ENCODE measurements at places on chromosomes 2 and 18.

- no peak for DNase-seq
These were observed 207.2 kb downstream of the RND3 start for GRCh38 chr2:150280231-150280630.

DNA sequence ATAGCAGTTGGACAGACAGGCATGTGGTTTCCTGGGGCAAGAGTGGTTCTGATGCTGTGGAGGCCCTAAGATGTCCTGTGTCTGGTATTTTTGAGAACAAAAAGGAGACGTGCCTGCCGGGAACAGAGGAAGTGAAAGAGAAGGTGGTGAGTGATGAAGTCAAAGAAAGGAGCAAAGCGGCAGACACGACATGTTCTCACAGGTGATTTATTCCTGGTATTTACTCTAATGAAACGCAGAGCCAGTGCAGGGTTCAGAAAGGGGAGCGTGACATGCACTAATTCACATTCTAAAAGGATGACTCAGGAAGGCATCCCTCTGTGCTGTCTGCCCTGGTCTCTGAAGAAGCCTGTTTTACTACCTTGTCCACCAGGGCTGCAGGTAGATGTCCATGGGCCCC is 211.0 kb downstream of the KCNE4 start:
- DNase-seq = peak; percentile 68

DNA sequence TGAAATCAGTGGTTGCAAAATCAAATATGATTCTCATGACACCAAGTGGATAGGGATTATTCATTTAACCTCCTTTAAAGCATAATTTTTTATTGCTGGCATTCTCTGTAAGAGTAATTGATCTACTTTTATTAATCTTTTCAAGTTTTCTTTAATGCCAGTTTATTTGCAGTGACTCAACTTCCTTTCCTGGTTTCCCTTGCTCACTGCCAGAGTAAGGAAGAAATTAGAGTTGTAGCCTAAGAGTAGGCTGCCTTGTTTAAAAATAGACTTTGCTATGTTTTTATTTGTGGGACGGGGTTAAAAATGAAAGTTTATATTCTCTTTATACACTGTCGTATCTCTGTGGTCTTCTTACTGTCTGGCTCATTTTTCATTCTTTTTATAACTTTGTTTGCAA is 148.6 kb downstream of the WDR7 start:
- no peak for DNase-seq

- peak; percentile 79 for DNase-seq
These were observed 106.4 kb downstream of the POLE4 start for GRCh38 chr2:75064691-75065396.

- peak; percentile 27 for DNase-seq
These were observed 500 bp downstream of the LIMS1 start for GRCh38 chr2:108534584-108535356.

GRCh38 chr2:128510701-128511397 is 192.2 kb upstream of the HS6ST1 start:
- DNase-seq = no peak

- no peak for DNase-seq
These were observed 156.7 kb downstream of the LPIN1 start for GRCh38 chr2:11903085-11903606.

GRCh38 chr2:233764264-233764663 is 4.2 kb downstream of the UGT1A1 start:
- DNase-seq = no peak

GRCh38 chr2:36294316-36294721 is 61.3 kb upstream of the CRIM1 start:
- DNase-seq = no peak

- DNase-seq = no peak
These were observed 211.4 kb downstream of the EPHA4 start for GRCh38 chr2:221360742-221361141.

GRCh38 chr2:220781622-220782241 is 790.4 kb downstream of the EPHA4 start:
- DNase-seq = no peak

- no peak for DNase-seq
These were observed 40.6 kb upstream of the HDAC4 start for GRCh38 chr2:239441261-239442078.

DNA sequence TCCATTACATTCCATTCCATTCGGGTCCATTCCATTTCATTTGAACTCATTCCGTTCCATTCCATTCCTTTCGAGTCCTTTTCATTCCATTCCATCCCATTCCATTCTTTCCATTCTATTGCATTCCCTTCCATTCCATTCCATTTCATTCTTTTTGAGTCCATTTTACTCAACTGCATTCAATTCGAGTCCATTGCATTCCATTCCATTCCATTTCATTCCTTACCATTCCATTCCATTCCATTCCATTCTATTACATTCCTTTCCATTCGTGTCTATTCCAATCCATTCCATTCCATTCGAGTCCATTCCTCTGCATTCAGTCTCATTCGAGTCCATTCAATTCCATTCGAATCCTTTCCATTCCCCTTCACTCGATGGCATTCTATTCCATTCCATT is 1128.8 kb downstream of the RPIA start:
- DNase-seq = no peak

- DNase-seq = no peak
These were observed 42.0 kb downstream of the TFCP2L1 start for GRCh38 chr2:121242976-121243375.

- no peak for DNase-seq
These were observed 122.0 kb downstream of the WDSUB1 start for GRCh38 chr2:159164457-159164911.

- DNase-seq = no peak
These were observed 80.1 kb downstream of the AFF3 start for GRCh38 chr2:100062336-100062735.

DNA sequence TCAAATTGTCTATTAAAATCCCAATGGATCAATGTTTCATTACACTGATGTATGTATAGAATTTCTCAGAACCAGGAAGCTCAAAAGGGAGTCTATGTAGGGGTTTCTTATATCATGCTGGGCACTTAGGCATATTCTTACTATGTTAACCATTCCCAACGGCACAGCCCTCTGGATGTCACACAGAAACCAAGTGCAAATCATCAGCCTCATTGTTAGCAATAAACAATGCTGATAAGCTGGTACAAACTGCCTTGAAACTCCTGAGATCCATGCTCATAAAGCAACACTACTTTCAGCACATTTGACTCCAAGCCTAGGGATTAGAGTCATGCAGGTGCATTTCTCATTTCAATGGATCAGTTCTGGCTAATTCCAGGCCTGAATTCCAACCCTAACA is 730.2 kb upstream of the SLC39A10 start:
- no peak for DNase-seq

DNA sequence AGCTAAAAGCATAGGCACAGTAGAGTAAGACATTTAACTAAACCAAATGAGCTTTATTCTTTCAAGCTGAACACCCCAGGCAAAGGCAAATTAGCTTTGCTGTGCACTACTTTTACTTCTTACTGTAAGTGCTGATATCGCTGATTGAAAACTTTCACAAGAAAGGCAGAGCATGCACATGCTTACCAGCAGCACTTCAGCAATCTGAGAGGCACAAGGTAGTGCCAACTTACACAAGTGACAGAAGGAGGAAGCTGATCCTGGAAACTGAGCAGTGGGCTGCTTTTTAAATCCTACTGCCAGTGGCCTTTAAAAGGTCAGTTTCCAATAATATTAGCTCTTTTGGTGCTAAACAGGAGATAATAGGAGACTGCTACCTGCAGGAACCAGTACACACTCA is 43.9 kb downstream of the LANCL1 start:
- DNase-seq = no peak

DNA sequence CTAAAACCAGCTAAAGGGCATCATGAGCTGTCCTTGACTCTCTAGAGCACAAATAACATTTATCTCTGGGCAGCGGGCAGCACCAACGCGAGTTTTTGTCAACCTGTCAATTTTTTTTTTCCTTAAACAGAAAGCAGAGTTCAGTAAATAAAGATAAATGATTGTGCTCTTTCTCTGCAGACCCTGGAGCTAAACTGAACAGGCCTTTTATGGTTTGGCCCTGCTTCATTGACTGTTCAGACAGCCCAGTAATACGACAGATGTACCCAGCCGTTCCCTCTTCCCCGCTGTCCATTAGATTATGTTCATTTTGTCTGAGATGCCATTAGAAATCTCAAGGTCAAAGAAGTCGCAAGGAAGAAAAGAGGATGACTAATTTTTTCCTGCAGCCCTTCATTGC is 280.5 kb upstream of the PIK3C3 start:
- DNase-seq = no peak

- peak; percentile 1 for DNase-seq
These were observed 1491.9 kb upstream of the CELF4 start for GRCh38 chr18:39057423-39058064.

GRCh38 chr2:176554101-176555048 is 285.1 kb downstream of the MTX2 start:
- peak; percentile 66 for DNase-seq

DNA sequence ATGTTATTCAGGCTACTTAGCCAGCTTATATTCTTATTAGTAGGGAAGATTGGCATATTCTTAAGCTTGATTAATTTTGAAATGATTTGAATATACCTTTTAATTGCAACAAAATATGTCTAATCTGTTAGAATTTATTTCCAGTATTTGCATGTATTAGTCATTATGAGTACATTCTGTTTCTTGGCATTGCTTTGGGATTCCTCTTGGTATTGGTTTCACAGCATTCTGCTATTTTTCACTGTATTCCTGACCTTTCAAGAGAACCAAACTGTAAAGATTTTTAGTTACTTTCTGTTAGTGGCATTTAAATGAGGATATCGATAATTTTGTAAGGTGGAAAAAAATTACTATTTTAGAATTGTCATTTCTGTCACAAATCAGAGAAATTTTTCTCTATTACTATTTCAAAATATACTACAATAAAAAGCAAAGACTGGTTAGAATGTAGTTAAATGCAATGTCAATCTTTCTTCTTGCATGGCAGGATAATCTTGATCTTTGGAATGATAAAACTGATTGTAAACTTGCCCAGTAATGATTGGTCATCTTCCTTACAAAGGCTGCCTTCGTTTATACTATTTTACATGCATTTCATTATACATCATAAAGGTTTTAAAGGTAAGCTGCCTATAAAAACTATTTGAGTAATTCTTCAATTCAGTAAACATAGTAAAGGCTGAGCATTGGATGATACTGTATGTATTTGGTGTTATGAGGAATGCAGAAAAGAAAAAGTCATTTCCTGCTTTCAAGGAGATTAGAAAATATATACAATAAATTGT is 86.1 kb downstream of the SLC4A10 start:
- no peak for DNase-seq

DNA sequence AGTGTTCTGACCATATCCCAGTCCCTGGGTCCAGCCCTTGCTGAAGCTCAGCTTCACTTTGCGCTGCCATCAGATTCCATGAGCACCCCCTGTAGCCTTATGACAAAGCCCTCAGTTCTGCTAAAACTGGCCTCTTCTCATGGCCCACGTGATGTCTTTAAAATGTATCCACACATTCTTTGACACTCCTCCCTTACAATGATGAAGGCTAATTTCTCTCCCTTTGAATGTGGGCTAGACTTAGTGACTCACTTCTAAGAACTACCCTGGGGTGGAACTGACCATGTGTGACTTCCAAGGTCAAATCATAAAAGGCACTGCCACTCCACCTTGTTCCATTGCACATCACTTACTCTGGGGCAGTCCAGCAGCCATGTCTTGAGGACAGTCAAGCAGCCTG is 45.4 kb upstream of the GORASP2 start:
- DNase-seq = no peak

- no peak for DNase-seq
These were observed 37.0 kb downstream of the TPRKB start for GRCh38 chr2:73700131-73700611.

DNA sequence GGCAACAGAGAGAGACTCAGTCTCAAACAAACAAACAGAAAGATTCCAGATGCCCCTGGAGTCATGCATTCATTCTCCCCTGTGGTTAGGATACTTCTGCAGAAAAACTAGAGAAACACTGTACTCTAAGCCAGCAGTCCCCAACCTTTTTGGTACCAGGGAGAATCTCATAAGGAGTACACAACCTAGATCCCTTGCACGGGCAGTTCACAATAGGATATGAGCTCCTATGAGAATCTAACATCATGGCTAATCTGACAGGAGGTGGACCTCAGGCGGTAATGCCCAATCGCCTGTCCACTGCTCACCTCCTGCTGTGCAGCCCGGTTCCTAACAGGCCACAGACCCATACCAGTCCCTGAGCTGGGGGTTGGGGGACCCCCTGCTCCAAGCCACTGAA is 18.3 kb downstream of the PSME4 start:
- no peak for DNase-seq

- DNase-seq = no peak
These were observed 40.7 kb downstream of the FER1L5 start for GRCh38 chr2:96683307-96683706.

- no peak for DNase-seq
These were observed 28.3 kb downstream of the PKP4 start for GRCh38 chr2:158484892-158485556.

GRCh38 chr2:157501026-157501425 is 57.1 kb upstream of the CYTIP start:
- DNase-seq = no peak

GRCh38 chr18:63888470-63889190 is 1.1 kb downstream of the SERPINB2 start:
- no peak for DNase-seq

GRCh38 chr2:219457784-219458369 is 23.2 kb downstream of the SPEG start:
- no peak for DNase-seq

GRCh38 chr18:51655327-51655698 is 457.8 kb upstream of the MEX3C start:
- no peak for DNase-seq

DNA sequence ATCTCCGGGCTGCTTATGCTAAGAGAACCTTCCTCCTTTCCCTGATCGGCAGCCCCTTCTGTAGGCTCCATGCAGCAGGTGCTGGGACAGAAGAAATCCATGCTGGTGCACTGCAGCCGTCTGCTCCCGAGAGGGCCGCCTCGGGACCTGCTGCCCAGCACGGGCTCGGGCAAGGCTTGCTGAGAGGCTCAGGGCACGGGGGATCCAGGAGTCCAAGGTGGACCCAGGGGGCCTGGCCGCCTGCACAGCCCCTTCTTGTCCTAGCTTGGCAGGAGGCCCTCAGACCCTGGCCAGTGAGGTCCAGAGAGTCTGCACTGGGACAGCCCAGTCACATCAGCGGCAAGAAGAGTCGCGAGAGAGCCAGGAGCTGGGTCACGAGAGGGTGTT is 13.3 kb upstream of the DUSP2 start:
- no peak for DNase-seq

DNA sequence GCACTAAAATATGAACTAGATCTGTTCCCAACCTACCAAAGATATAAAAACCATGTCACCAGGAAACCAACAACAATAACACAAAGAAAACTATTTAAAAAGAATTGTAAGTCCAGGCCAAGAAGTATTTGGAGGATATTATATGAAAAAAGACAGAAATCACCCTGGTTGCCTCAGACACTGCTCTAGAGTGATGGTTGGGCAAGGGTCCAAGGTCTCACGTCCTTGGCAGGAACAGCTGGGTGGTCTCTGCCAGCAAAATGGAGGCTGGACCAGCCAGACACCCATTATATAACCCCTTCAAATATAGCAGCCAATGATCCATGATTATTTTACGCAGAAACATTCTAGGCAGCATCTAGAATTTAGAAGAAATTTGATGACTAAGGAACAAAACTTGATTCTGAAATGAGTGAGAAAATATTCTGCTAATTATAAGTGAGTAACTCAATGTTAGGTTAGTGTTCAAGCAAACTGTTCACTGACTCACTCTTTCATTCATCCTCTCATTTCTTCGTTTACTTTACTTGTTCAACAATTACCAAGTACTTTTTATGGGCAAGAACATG is 35.4 kb downstream of the MRPL35 start:
- DNase-seq = no peak
